ENCODE measurements at places on chromosomes 12 and 14. TPM values are rescaled to one million over a fixed set of nuclear protein-coding genes. Genes with fewer than 3 reads are reported as not detected.

- DNase-seq = no peak
Measured at GRCh38 chr14:49970474-49971147, 77.7 kb downstream of the ARF6 start.

- DNase-seq = no peak
Measured at GRCh38 chr12:50252977-50253602, 30.2 kb downstream of the LIMA1 start.

DNA sequence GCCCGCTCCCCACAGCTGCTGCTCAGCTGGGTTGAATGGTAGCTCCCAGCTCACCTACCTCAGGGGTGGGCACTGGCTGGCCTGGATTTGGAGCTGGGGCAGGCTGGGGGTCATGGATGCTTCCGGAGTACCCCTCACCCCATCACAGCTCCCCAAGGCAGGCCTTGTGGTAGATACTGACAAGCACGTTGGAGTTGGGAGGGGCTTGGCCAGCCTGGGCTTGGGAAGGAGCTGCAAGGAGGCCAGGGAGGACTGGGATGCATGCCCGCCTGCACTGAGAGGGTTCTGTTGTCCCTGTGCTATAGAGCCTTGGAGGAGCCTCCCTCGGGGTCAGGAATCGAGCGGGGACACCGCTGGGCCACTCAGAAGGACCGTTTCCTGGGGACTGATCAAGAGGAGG, 14.2 kb downstream of the TMEM63C start:
- DNase-seq = no peak

- DNase-seq = no peak
Measured at GRCh38 chr12:96265836-96266235, 71.7 kb downstream of the ELK3 start.

DNA sequence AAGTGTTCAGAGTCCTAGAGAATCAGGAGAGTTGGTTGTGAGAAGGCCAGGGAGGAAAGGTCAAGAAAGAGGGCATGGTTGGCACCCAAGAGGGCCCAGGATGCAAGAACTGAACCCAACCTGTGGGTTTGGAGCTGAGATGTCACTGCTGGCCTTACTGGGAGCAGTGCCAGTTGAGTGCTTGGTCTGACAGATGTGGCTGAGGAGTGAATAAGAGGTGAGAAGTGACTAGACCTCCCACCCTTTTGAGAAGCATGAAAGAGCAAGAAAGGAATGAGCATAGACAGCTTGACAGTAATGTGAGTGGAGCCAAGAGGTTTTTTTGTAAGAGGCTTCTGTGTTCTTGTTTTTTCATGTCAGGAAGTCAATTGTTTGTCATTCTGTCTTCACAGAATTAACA, 95.3 kb downstream of the FGD4 start:
- no peak for DNase-seq

- DNase-seq = no peak
Measured at GRCh38 chr14:22520796-22521195, 68.2 kb downstream of the DAD1 start.

GRCh38 chr12:56941299-56942017, 7.2 kb upstream of the SDR9C7 start:
- no peak for DNase-seq

- no peak for DNase-seq
Measured at GRCh38 chr14:85442996-85443395, 86.9 kb upstream of the FLRT2 start.

DNA sequence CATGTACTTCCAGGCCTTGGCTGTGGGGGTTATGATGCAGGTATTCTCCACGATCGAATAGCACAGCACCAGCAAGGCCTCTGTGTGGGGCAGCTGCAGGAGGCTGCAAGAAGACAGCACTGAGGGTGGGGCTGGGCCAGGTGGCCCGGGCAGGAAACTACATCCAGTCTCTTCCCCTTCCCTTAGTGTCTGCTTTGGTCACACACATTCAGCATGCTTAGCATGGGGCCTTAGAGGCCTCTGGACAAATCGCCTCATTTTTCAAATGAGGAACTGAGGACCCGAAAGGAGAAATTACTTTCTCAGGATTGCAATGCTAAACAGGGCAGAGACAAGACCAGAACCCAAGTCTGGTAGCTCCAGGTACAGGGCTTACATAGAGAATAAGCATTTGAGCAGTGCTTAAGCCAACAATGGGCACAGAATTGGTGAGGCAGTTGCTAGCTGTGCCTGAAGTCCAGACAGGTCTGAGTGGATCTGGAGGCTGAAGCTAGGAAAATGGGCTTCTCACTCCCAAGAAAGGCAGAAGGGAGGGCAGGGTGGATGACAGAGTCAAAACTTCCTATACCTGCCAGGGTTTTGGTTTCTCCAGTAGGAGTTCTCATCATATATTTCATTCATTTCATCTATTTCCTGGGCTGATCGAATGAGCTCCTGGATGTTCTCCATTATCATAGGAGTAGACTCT, 3.5 kb downstream of the ACRBP start:
- no peak for DNase-seq

DNA sequence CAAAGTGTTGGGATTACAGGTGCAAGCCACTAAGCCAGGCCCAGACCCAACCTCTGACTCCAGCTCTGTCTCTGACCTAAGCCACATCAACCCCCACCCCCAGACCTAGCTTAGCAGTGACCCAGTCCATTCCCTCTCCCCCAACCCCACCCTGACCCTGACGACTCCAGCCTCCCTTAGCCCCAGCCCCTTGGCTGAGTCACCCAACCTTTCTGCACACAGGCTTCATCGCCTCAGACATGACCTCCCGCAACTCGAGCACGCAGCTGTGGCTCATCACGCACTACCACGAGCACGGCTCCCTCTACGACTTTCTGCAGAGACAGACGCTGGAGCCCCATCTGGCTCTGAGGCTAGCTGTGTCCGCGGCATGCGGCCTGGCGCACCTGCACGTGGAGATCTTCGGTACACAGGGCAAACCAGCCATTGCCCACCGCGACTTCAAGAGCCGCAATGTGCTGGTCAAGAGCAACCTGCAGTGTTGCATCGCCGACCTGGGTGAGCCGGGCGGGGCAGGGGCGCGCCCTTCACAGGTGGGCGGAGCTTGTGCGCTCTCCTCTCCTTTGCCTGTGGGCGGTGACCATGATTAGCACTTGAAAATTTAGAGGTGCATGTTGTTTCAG, 7.8 kb downstream of the ACVRL1 start:
- peak; percentile 64 for DNase-seq

- peak; percentile 94 for DNase-seq
Measured at GRCh38 chr12:48956279-48957140, 777 bp downstream of the ARF3 start.

- no peak for DNase-seq
Measured at GRCh38 chr12:103751600-103751999, 89.4 kb downstream of the NT5DC3 start.

- no peak for DNase-seq
Measured at GRCh38 chr12:124123296-124124000, 150.4 kb downstream of the ZNF664 start.

DNA sequence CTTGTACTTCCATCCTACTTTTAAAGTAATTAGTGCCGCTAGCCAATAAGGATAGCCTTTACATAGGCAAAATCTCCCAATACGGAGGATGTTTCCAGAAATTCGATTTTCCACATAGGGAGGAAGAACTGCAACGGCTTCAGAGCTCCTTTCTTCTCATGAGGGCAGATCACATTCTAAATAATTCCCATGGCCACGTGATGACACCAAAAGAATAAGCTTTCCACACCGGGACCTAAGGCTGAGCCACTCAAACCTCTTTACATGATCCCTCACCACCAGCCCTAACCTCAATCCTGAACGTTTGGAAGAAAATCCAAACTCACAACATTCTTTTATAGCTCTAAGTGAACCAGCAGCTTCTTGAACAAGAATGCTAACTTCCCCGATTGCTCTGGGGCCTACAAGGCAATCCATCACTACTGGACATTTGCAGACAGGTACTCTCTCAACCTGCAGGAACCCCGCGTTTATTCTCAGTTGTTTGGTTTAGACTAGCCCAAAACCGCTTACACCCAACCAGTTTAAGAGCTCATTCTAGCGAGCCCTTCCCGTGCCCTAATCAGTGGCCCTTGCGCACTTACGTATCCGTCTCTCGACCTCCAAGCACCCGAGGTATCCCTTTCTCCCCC, 884 bp downstream of the CAPRIN2 start:
- no peak for DNase-seq

GRCh38 chr14:100098171-100098570, 32.9 kb downstream of the EVL start:
- no peak for DNase-seq

Gene NUMB
- total RNA-seq = 45.5 TPM

Gene LIN7A
- 21.8 TPM for total RNA-seq

Gene TAS2R9
- not detected for total RNA-seq

Gene DICER1
- 22.7 TPM for total RNA-seq

Gene GLI1
- total RNA-seq = 3.1 TPM

Gene SEC23A
- 129 TPM for total RNA-seq

All from right cardiac atrium (tissue), 5 donors.